Uterine smooth muscle cell (primary cell): ENCODE measurements at places on chromosomes 13 and 19. TPM values are rescaled to one million over a fixed set of nuclear protein-coding genes. Genes with fewer than 3 reads are reported as not detected.

Gene ZNF534
- 0.25 TPM in 1 of 2 replicates, not detected in the other for total RNA-seq

Gene KLF2
- total RNA-seq = 1.00 and 2.0 TPM in 2 replicates

Gene FGF9
- total RNA-seq = 0.11 and 0.12 TPM in 2 replicates

Gene KIR2DL3
- total RNA-seq = not detected in 2 replicates

Gene EID2B
- 4.5 and 7.5 TPM in 2 replicates for total RNA-seq

Gene ERICH6B
- not detected in 2 replicates for total RNA-seq

Gene SIAH3
- total RNA-seq = under 0.01 TPM in 2 replicates
